ENCODE measurements at places on chromosomes 2 and 18. TPM values are rescaled to one million over a fixed set of nuclear protein-coding genes. Genes with fewer than 3 reads are reported as not detected.

Gene M1AP
- 1.1 TPM for total RNA-seq

Gene REG1B
- not detected for total RNA-seq

Gene SLC40A1
- total RNA-seq = 18.8 TPM

Gene RAPGEF4
- 29.6 TPM for total RNA-seq

Gene CYBRD1
- 192 TPM for total RNA-seq

- peak overlapping the region; percentile 14 for H3K27ac ChIP-seq
- H3K4me1 ChIP-seq = no peaks in the 10 kb centered on the region
- DNase-seq = no peak
- H3K4me3 ChIP-seq = no peak overlapping the region
Observed at GRCh38 chr18:63831080-63831788, 56.0 kb downstream of the SERPINB7 start.

- H3K27me3 ChIP-seq = no peaks in the 10 kb centered on the region
- no peaks in the 10 kb centered on the region for H3K4me1 ChIP-seq
- no peak for DNase-seq
Observed at GRCh38 chr18:2794159-2794558, 52.6 kb upstream of the EMILIN2 start.

GRCh38 chr2:44833171-44834069, 108.1 kb upstream of the SIX3 start:
- no peak overlapping the region for H3K4me3 ChIP-seq
- H3K36me3 ChIP-seq = no peaks in the 10 kb centered on the region
- no peaks in the 10 kb centered on the region for H3K4me1 ChIP-seq
- no peak for DNase-seq
- H3K27me3 ChIP-seq = no peaks in the 10 kb centered on the region
- H3K27ac ChIP-seq = no peak overlapping the region

GRCh38 chr2:40113272-40113968, 334.4 kb upstream of the THUMPD2 start:
- H3K27ac ChIP-seq = no peak overlapping the region
- H3K4me1 ChIP-seq = no peaks in the 10 kb centered on the region
- no peaks in the 10 kb centered on the region for H3K36me3 ChIP-seq

DNA sequence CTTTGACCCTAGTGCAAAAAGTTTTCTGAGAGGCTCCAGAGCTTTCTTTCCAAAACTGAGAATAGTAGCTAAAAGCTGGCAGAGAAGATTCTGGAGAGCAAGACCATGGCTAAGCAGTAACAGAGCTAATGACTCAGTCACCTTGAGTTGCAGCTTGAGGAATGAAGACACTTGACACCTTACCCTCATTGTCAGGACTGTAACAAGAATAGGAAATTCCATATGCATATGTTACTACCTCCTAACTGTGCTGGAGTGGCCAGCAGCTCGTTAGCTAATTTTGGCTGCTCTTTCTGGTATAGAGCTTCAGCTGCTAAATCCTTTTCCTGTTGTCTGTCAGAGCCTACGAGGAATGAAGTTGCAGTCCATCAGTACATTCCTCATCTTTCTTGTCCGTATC, 68.6 kb upstream of the LHCGR start:
- H3K36me3 ChIP-seq = no peaks in the 10 kb centered on the region
- no peak overlapping the region for H3K27ac ChIP-seq
- no peak for DNase-seq
- no peaks in the 10 kb centered on the region for H3K27me3 ChIP-seq
- H3K4me3 ChIP-seq = no peak overlapping the region
- no peaks in the 10 kb centered on the region for H3K4me1 ChIP-seq

DNA sequence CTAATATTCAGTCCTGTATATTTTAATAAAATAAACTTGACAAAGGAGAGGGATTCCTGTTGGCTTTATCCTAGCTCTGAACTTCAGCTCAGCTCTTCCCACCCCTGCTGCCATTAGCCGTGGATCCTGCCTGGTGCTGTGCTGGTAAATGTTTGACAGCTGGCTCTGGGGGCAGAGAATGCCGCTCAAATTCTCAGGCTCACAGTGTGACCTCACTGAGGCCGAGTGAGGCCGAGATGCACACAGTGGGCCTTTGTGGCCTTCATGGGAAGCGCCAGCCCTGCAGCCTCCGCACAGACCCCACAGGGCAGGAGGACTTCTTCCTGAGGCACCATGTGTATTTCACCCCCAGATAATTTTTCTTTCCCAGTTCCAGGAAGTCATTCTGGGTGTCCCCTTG, 16.5 kb upstream of the FAHD2A start:
- peaks cover 43% of the 10 kb centered on the region for H3K4me1 ChIP-seq
- H3K27ac ChIP-seq = peak overlapping the region; percentile 77
- no peak overlapping the region for H3K4me3 ChIP-seq
- no peaks in the 10 kb centered on the region for H3K36me3 ChIP-seq

GRCh38 chr2:219209236-219210195, 2.9 kb downstream of the ZFAND2B start:
- peaks cover 56% of the 10 kb centered on the region for H3K36me3 ChIP-seq
- DNase-seq = no peak
- no peaks in the 10 kb centered on the region for H3K27me3 ChIP-seq
- H3K4me3 ChIP-seq = no peak overlapping the region
- H3K4me1 ChIP-seq = peaks cover 26% of the 10 kb centered on the region

GRCh38 chr2:178195390-178196166, 1.3 kb downstream of the OSBPL6 start:
- H3K27me3 ChIP-seq = no peaks in the 10 kb centered on the region
- peaks cover 16% of the 10 kb centered on the region for H3K4me1 ChIP-seq
- peak overlapping the region; percentile 96 for H3K27ac ChIP-seq
- H3K36me3 ChIP-seq = no peaks in the 10 kb centered on the region

- no peak for DNase-seq
- H3K4me3 ChIP-seq = no peak overlapping the region
- H3K27me3 ChIP-seq = no peaks in the 10 kb centered on the region
- H3K27ac ChIP-seq = no peak overlapping the region
- no peaks in the 10 kb centered on the region for H3K4me1 ChIP-seq
- H3K36me3 ChIP-seq = no peaks in the 10 kb centered on the region
Observed at GRCh38 chr2:172774302-172774701, 38.7 kb downstream of the RAPGEF4 start.

DNA sequence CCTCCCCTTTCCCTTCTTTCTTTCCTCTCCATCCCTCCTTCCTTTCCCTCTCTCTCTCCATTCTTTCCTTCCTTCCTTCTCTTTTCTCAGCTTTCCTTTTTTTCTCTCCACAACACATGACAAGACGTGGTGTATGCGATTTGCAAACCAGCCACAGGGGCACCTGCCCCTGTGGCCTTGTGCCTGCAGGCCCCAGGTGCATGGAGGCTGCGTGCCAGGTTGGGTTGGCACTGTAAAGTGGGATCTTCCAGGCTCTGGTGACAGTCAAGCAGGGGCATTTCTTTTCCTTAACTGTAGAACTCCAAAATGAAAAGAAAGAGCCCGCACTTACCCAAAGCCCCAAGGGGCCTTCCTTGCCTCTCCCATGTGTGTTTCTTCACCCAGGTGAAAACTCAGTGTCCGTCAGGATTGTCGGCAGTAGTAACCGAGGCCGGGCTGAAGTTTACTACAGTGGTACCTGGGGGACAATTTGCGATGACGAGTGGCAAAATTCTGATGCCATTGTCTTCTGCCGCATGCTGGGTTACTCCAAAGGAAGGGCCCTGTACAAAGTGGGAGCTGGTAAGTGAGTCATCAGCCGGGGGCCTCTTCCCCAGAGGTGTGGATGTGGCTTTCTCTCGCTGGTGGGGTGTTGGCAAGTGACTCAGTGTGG, 50.9 kb downstream of the MARCO start:
- no peak for DNase-seq
- no peak overlapping the region for H3K4me3 ChIP-seq
- no peak overlapping the region for H3K27ac ChIP-seq
- no peaks in the 10 kb centered on the region for H3K4me1 ChIP-seq

DNA sequence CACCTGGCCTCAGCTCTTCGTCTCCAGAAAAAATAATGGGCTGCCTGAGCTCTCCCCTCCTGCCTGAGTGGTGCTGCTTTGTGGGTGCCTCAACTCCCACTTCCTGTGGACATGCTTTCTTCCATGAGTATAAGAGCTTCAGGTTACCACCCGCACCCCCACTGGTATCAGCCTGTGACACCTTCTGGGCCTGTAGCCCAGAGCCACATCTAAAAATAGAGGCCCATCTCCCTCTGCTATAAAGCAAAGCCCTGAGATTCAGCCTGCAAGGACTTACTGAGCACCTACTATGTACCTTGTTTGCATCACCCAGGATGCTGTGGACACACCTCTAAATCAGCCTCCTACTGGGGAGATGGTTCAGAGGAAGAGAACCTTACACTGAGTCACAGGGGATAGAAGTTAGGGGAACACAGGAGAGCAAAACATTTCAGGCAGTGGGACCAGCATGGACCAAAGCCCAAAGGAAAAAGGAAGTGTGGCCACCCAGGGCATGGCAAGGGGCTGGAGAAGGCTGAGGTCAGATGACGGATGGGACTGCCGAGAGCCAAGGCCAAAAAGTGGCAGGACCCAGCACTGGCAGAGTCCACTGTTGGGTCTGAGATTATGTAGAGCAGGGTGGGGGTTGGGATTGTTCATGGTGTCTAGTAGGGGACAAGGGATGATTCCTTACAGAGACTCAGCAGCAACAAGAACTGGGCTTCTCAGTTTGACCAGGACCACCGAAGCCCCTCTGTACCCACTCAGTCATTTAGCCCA, 123.7 kb upstream of the PPP1CB start:
- DNase-seq = no peak
- no peaks in the 10 kb centered on the region for H3K27me3 ChIP-seq
- H3K4me1 ChIP-seq = peaks cover 32% of the 10 kb centered on the region
- H3K27ac ChIP-seq = peak overlapping the region; percentile 81
- no peak overlapping the region for H3K4me3 ChIP-seq
